NT2/D1 (cell line): ENCODE measurements at places on chromosomes 12 and 14.

DNA sequence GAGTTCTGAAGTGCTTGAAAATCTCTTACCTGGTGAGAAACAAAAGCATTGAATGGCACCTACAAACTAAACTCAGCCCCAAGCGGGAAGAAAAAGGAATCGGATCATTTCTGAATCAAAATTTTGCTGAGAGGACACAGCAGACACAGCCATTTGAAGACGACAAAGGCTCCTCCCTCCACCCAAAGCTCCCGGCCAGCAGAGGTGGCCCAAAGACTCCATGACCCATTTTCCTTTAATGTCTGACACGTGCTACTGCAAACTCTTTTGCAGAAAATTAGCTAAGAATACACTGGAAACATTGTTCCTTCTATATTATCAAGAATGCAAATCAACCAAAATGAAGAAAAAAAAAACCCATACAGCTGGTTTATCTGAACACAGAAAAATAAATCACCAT lies 85.9 kb upstream of the FOXN3 start:
- DNase-seq: no peak

GRCh38 chr12:131315601-131316000 lies 361.9 kb downstream of the ADGRD1 start:
- no peak for DNase-seq

DNA sequence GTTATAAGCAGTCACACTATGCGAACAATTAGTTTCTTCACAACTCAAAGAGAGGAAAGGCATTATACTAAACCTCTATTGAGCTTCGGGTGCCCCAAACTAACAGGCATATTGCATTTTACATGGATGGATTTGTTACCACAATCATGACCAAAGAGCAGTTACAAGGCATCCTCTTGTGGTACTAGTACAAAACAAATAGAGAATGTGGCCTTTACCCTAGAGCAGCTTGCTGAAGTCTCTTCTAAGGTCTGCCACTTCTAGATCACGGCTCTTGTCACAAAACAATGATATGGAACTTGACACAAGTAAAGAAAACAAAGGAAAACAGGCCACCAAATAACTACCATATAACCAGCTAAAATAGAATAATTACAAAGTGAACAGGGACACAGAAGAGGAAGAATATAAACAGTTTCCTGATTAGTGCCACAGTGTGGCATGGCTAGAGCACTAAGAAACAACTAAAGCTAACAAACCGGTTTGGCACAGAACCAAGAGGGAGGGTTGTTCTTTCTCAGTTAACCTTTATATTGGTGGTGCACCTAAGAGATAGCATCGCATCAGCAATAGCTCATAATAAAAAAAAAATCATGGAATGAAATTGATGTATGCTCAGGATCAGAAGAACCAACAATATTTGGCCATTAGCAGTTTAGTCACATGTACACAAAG lies 209.7 kb upstream of the ATP2B1 start:
- no peak for DNase-seq

DNA sequence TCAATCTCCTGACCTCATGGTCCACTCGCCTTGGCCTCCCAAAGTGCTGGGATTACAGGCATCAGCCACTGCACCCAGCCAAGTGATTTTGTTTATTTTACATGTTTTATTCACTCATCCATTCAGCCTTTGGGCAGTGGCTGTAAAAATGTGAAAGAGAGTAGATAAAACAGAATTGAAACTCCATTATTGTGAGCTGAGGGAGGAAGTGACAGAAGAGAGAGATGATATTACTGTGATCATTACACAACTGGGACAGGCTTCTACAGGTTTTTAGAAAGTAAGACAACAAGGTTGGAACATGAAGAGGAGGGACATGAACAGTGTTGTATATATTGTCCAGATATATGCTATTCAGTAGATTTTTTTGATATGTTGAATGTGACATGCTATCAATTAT lies 25.0 kb downstream of the CREBL2 start:
- DNase-seq: no peak

GRCh38 chr12:112111931-112112330 lies 3.3 kb upstream of the NAA25 start:
- DNase-seq: no peak

DNA sequence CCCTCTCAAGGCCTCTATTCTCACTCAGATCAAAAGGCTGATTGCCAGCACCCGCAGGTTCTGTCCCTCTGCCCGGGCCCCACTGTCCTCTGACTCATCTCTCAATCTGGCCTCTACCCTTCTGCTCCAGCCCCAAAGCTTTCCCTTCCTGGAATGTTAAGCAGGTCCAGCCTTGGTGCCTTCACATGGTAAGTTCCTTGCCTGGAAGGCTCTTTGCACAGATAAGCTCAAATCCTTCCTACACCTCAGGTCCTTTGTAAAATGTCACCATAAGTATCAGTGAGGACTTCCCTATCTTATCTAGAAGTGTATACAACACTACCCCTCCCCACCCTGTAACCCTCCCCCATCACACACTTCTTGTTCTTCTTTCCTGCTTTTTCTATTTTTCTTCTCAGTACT lies 22.2 kb downstream of the LPCAT3 start:
- DNase-seq: peak; percentile 57

GRCh38 chr12:77032406-77032805 lies 33.0 kb downstream of the E2F7 start:
- no peak for DNase-seq

GRCh38 chr12:31855427-31855826 lies 103.8 kb upstream of the RESF1 start:
- DNase-seq: no peak

DNA sequence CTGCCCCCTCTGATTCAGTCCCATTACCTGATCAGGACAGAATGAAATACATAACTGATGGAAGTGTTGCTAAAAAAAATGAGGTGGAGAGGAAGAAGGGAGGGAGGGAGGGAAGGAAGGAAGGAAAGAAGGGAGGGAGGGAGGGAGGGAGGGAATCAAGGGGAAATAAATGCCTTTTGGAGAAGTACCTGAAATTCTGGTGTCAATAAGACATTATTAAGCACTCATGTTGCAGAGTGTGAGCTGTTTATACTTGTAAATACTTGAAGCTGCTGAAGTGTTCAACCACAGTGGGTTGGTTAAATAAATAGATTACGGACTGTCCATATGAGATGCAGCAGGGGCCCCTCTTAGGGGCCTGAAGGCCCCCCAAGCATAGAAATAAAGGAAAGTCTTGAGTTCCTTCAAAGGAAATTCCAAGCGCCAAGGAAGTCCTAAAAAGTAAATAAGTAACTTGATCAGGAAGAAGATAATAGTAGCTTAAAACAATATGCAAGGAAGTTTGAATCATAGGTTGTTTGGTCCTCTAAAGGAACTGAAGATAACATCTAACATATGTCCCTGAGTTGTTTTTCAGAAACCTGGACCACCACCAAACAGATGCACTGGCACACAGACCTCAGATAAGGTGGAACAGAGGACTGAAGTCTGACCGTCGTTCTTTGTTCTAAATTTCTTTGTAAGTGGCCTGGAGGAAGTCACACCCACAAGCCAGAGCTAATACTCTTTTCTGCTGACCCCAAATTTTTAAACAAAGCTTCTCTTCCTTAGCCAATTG lies 110.8 kb downstream of the SEC23A start:
- no peak for DNase-seq

GRCh38 chr14:91004987-91005386 lies 55.5 kb downstream of the RPS6KA5 start:
- no peak for DNase-seq

DNA sequence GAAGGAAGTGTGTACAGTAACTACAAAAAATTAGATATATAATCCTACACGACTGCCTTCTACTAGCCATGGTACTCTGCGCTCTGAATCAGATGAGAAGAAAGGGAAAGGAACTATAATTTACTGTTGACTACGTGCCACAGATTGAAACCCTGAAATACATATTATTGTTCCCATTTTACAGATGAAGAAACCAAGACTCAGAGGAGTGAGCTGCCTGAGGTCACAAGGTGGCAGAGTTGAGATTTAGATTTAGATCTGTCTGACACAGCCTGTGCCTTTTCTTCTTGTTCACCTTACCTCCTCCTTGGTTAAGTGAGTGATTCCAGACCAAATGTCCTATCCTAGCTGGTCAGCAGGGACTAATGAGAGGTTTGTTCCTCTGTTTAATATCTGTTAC lies 61.6 kb upstream of the OR4E1 start:
- no peak for DNase-seq

- DNase-seq: no peak
Measured at GRCh38 chr12:59079472-59079871, 159.2 kb upstream of the LRIG3 start.

GRCh38 chr12:119229837-119230236 lies 51.1 kb downstream of the HSPB8 start:
- DNase-seq: peak; percentile 80

GRCh38 chr14:22887260-22887989 lies 4.4 kb downstream of the REM2 start:
- peak; percentile 63 for DNase-seq

GRCh38 chr12:68863109-68863770 lies 55.3 kb downstream of the MDM2 start:
- no peak for DNase-seq

GRCh38 chr12:57160741-57161140 lies 13.3 kb upstream of the LRP1-AS start:
- DNase-seq: no peak

- DNase-seq: no peak
Measured at GRCh38 chr12:12387501-12387900, 30.6 kb downstream of the BORCS5 start.

- DNase-seq: no peak
Measured at GRCh38 chr14:58288106-58288792, 10.1 kb upstream of the ARID4A start.

DNA sequence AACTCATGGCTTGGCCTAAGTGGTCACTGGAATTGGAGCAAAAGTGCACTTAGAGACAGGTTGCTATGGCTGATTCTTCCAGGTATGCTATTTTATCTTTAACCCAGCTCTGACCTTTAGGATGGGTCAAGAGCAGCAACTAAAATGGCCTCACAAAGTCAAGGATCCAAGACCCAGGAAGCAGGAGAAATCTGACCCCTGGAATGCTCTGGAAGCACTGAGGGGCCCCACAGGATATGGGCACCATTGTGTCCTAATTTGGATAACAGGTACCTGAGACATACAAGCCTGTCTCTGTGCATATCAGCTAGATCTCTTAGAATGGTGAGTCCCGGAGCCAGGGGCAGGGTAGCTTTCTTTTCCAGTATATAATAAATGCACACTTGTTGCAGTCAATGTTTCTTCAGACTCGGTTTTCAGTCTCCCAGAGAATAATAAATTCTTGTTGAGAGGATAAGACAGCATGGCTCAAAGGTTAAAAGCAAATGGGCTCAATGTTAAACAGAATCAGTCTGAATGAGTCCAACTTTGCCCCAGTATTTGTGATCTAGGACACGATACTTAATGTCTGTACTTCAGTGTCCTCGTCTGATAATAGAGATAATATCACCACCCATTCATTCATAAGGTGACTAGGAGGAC lies 29.3 kb upstream of the TMCC3 start:
- DNase-seq: no peak

DNA sequence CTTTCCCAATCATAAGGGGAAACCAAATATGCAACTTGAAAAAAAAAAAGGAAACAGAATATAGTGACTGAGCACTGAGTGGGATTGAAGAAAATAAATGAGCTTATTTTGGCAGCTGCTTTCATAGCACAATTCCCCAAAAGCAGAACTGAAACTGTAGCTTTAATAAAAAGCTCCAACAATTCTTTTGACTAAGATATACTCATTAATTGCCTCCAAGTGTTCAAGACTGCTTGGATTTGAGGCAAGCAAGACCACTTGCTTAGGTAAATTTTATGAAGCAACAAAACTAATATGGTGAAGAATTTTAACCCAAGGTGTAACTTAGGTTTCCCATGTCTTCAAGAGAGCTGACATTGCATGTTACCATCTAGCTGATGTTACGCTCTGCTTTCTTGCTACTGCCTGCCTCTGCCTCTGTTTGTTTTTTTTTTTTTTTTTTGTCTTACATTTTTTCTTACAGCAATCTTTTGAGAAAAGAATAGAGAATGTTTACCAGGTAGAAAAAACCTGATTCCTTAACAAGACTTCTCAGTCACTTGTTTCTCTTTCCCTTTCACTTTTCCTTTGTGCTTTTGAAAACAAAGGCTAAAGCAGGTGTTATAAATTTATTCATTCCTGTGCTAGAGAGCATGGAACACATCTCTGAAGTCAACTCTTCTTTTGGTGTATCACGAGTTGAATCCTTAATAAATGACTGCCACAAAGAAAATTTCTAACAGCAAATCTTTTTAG lies 134.4 kb downstream of the BCAT1 start:
- no peak for DNase-seq

- DNase-seq: peak; percentile 89
Measured at GRCh38 chr12:46585854-46586621, 213.5 kb upstream of the SLC38A2 start.

- DNase-seq: no peak
Measured at GRCh38 chr12:108386709-108387360, 47.7 kb upstream of the CMKLR1 start.

DNA sequence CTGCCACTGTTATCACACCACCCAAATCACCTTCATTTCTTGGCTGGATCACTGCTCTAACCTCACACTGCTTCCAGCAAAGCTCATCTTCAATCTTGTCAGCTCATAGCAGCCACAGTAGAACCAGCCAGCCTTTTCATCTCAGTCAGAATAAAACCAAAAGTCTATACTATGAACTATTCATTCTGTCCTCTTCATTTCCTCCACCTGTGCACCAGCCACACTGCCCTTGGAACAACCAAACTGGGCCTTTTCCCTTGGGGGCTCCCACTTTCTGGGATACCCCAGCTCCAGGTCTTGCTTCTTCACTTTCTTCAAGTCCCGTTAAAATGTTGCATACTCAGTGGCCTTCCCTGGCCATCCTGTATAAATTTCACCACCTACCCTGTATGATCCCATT lies 234.4 kb upstream of the DAAM1 start:
- DNase-seq: no peak

DNA sequence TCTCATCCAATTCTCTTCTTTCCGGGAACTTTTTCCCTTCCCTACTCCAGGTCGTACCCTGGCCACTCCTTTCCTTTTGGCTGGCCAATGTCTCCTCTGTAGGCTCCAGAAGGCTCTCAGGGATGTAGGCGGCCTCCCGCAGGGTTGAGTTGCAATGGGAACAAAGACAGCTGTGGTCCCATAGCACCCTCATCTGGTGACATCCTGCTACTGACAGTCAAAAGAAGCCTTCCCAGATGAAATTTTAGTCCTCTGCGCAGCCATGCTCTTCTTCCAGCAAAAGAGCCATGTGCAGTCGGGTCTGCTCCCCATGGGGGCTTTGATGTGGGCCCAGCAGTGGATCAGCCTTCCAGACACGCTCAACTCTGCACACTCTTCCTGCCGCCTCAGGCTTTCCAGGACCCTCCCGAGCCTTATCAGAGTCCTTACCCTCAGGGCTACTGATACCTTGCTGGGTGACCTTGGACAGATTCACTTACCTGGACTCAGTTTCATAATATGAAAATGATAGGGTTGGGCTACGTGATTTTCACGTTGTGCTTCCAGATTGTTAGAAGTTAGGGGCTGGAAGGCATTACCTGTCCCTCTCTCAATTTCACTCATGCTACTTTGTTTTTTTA lies 5.5 kb upstream of the CELA1 start:
- DNase-seq: peak; percentile 84

GRCh38 chr12:33628087-33628486 lies 188.5 kb upstream of the SYT10 start:
- no peak for DNase-seq

- no peak for DNase-seq
Measured at GRCh38 chr14:100711493-100711892, 15.2 kb upstream of the DLK1 start.

- no peak for DNase-seq
Measured at GRCh38 chr14:56413721-56414120, 165.9 kb upstream of the TMEM260 start.

GRCh38 chr14:105180592-105181548 lies at the start of gene NUDT14:
Gene NUDT14, minus strand, starts transcription at chr14:105181312. Its CDS starts 103 bp downstream, at chr14:105181209.
- no peak for DNase-seq
